ENCODE measurements at places on chromosomes 2 and 18.

GRCh38 chr2:73749314-73749713, 12.2 kb upstream of the TPRKB start:
- DNase-seq: no peak

DNA sequence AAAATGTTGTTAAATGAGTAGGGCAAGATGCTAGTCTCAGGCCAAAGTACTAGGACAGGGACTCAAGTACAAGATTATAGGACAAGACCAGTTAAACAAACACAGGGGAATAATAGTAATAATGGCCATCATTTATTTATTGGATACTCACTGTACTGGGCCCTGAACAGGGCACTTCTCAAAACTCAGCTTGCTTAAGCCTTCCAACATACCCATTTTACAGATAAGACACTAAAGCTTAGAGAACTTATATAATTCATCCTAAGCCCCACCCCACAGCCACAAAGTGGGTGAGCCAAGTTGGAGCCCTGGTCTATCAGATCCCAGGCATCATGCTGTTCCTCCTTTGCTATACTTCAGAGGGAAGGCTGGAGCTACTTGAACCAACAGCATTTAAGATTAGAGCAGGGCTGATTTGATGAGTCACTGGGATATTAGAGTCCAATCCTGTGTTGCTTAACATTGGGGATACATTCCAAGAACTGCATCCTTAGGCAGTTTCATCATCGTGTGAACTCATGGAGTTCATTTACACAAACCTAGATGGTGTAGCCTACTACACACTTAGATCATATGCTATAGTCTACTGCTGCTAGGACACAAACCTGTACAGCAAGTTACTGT, 153.6 kb downstream of the MTCL1 start:
- no peak for DNase-seq

- no peak for DNase-seq
These were observed 685.8 kb upstream of the HS6ST1 start for GRCh38 chr2:129004485-129004884.

- no peak for DNase-seq
These were observed 79.8 kb downstream of the SGPP2 start for GRCh38 chr2:222504191-222504590.

- DNase-seq: no peak
These were observed 21.5 kb downstream of the SOWAHC start for GRCh38 chr2:109635426-109636304.

GRCh38 chr18:12518326-12518725, 110.6 kb downstream of the PRELID3A start:
- DNase-seq: no peak

- DNase-seq: no peak
These were observed 142.6 kb downstream of the MEIS1 start for GRCh38 chr2:66577321-66578053.

- DNase-seq: no peak
These were observed 454.0 kb downstream of the NBAS start for GRCh38 chr2:15107137-15107536.

GRCh38 chr18:54125429-54125828, 99.0 kb downstream of the MBD2 start:
- DNase-seq: no peak

GRCh38 chr18:44741511-44741910, 60.8 kb downstream of the SETBP1 start:
- no peak for DNase-seq

GRCh38 chr2:104658144-104658835, 195.6 kb upstream of the POU3F3 start:
- no peak for DNase-seq

DNA sequence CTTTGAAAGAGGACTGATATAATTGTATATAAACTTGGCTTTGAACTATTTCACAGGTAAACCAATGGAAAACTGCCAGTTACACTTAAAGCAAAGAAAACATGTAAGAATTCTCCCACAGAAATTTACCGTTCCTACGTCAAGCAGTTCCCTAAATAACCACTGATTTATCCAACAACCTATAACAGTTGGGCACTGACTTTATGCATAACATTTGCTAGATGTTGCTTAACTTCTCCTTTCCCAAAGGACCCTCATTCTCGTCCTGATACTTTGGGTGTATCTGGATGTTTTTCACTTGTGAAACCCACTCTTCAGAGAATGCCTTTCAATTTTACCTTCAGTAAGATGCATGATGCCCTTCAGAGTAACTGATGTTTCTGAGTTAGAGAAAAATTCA, 43.8 kb downstream of the STAT1 start:
- no peak for DNase-seq

DNA sequence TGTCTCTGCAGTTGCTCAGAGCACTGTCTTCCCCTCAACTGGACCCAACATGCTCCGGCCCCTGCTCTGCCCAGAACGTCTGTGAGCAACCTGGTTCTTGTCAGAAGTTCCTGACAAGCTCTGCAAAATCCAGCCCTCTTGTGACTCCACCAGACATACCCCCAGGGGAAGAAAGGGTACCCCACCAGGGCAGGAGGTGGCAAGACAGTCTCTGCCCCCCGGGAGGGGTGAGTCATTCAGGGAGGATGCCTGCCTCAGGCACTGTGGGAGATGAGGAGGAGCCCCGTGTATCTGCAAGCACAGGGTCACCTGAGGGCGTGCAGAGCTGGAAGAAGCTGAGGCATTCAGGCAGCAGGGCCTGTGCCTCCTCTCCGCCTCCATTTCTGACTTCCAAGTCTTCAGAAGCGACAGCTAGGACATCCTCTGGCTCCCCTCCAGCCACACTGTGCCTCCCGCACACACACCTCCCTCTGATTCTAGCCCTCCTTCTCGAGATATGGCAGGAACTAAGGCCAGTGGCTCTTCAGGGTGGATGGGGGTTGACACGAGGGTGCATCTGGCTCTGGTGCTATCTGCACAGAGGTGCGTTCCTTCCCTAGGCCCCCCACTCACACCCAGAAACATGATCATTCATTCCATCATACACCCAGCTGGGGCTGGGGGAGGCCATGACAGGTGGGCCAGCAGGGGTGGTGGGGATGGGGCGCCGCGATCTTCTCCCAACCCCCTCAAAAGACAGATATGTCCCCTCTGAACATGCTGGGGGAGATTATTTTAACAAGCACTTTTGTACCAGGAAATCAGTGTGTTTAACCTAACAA, 222.2 kb downstream of the CYP26B1 start:
- DNase-seq: no peak

- no peak for DNase-seq
These were observed 39.2 kb upstream of the SULT1C3 start for GRCh38 chr2:108200569-108200968.

DNA sequence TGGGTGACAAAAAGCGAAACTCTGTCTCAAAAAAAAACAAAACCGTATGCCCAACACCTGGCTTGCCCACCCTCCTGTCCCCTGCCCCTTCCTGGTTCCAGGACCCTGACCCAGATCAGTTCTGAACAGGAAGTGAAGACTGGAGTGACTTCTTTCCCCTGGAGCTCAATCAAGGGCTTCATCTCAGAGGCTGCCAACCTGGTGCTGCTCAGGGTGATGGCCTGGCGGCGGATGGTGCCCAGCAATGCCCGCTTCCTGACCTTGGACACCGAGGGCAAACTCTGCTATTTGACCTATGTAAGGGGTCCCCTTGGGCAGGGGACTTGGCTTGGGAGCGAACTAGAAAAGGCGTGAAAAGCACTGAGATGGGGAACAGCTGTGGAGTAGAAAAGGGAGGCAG, 5.9 kb downstream of the CATIP start:
- no peak for DNase-seq

Measured in stimulated activated CD8-positive, alpha-beta memory T cell treated with anti-CD3 and anti-CD28 coated beads, Interleukin-4, amount 100 ng/mL, for 4 hours (primary cell).